ENCODE measurements at places on chromosomes 13 and 19. TPM values are rescaled to one million over a fixed set of nuclear protein-coding genes. Genes with fewer than 3 reads are reported as not detected.

- peak; percentile 8 for DNase-seq
These were observed 57.9 kb upstream of the VSTM2B start for GRCh38 chr19:29467824-29468401.

The ZNF429 gene
- total RNA-seq = 3.2 TPM

GRCh38 chr19:11814700-11815035 lies 595 bp downstream of the ZNF440 start:
- DNase-seq = no peak

The CYP2B6 gene
- total RNA-seq = not detected

The ZNF878 gene
- 0.39 TPM for total RNA-seq

The FFAR1 gene
- total RNA-seq = 0.18 TPM

The SCEL gene
- not detected for total RNA-seq

DNA sequence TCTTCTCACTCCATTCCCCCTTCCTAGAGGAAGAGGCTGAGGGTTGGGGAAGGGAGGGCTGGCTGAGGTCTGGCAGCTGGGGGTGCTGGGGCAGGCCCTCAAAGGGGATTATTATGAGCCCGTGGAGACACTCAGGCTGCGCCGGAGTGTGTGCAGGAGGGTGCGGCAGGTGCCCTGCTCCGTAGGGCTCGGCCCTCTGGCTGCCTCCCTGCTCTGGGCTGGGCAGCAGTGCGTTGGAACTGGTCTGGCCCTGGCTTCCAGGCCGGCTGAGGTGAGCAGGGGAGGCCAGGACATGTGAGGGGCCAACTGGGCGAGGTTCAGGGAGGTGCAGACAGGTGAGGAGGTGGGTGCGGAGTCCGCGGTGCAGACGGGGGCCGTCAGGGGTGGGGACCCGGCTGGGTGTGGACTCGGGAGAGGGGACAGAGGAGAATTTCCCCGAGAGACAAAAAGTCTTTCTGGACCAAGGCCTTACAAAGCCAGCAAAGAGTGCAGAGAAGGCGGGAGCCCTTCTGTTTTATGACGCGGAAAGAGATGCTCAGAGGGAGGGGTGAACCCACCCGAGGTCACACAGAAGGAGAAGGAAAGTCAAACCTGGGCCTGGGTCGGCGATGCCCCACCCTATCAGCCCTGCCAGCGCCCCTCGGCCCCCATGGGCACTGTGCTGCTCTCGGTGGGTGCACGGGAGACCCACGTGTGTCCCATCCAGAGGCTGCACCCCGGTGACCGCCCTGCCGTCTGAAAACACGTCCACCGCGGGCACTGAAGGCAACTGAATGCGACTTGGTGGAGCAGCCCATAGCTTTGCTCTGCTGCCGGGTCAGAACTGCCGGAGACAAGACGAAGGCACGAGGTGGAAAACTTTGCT lies 31.0 kb downstream of the PIP5K1C start:
- DNase-seq = no peak
